Natural killer cell treated with Interleukin-12 subunit alpha and Interleukin-12 subunit beta and Interleukin-15 and Interleukin-18, amount 100 ng/mL, for 72 hours (primary cell): ENCODE measurements at places on chromosomes 3 and 15. TPM values are rescaled to one million over a fixed set of nuclear protein-coding genes. Genes with fewer than 3 reads are reported as not detected.

DNA sequence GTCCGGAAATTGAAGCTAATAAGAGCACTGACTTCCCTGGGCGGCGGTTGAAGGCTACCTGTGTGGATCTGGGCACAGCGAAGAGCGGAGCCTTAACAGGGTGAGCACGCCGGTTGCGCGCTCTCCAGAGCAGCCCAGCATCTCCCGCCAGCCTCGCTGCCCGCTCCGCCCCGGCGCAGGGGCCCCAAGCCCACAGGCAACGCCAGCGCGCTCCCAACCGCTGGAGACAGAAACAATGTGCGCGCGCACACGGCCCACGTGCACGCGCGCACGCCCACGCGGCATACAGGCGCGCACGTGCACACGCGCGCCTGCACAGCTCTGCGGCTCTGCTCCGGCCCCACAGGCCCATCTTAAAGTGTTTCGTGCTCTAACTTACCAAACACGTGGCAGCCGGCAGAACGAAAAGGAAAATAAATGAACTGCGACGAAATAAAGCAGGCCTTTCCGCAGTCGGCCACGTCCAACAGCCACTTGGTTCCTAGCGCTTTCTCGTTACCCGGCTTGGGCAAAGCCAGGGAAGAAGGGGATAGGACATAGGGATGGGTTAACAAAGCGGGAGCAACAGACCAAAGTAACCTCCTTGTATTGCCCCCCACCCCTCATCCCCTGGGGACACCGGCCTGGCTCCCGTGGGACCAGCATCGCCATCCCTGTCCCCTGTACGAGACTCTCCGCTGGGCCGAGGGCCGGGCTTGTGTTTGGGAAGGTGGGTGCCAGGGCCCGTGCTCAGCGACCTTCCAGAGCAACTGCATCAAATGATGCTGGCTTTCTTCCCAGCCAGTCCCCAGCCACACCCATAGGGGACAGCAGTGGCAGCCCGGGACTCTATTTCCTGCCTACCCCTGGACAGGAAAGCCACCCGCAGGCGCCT lies 203.7 kb downstream of the ABHD5 start:
- H3K4me1 ChIP-seq = no peaks in the 10 kb centered on the region
- no peak for DNase-seq
- H3K4me3 ChIP-seq = peak overlapping the region; percentile 19
- no peaks in the 10 kb centered on the region for H3K36me3 ChIP-seq
- no peak overlapping the region for H3K27ac ChIP-seq

The EPHA3 gene
- not detected for total RNA-seq

DNA sequence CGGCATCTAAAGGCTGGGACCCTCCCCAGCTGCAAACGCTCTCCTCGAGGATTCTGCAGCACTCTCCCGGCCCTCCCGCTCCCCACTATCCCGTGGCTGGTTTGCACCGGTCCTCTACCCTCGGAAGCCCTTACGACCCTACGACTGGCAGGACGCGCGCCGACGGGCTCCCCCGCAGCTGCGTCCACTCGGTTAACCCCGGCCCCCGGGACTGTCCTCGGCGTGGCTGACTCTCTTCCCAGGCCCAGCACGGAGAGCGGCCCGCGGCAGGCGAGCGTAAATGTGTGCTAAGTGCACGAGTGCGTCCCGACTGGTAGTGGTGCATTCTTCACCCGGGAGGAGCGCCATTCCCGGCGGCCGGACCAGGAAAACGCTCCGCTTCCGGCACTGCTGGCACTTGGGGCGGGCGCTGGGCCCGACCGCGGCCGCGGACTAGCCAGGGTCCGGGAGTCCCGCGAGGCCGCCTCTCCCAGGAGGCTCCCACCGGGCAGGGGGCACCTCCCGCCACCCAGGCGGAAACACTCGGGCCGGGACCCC lies 508 bp downstream of the GORASP1 start:
- no peak overlapping the region for H3K27ac ChIP-seq
- H3K27me3 ChIP-seq = peaks cover 15% of the 10 kb centered on the region
- no peaks in the 10 kb centered on the region for H3K36me3 ChIP-seq
- H3K4me1 ChIP-seq = peaks cover 36% of the 10 kb centered on the region
- DNase-seq = no peak
- H3K4me3 ChIP-seq = peak overlapping the region; percentile 75

- no peak overlapping the region for H3K4me3 ChIP-seq
- H3K4me1 ChIP-seq = no peaks in the 10 kb centered on the region
- no peaks in the 10 kb centered on the region for H3K36me3 ChIP-seq
- no peak overlapping the region for H3K27ac ChIP-seq
- DNase-seq = no peak
Measured at GRCh38 chr3:171890398-171890797, 47.2 kb downstream of the TMEM212 start.

DNA sequence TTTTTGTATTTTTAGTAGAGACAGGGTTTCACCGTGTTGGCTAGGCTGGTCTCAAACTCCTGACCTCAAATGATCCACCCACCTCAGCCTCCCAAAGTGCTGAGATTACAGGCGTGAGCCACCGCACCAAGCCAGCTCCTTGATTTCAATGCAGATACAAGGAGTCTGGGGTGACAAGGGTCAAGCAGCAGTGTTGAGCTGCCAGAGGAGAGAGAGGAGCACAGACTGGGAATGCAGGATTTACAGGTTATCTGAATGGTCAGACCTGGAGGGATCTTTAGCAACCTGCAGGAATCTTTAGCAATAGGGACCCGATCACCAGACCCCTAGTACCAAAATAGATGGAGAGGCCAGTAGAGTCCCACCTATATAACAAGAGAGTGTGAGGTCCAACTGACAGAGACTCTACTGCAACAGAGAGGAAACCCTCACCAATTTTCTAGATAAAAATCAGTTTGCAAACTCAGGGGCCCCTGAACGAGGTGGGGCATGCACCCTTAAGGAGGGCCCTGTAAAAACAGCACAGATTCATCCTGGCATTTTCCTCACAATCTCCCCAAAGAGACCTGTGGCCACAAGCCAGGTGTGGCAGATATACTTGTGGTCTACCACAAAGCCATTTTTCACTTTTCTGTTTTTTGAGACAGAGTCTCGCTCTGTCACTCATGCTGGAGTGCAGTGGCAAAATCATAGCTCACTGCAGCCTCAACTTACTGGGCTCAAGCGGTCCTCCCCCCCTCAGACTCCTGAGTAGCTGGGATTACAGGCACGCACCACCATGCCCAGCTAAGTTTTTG lies 10.7 kb upstream of the SHISA5 start:
- H3K36me3 ChIP-seq = no peaks in the 10 kb centered on the region
- no peak overlapping the region for H3K4me3 ChIP-seq
- H3K4me1 ChIP-seq = peaks cover 11% of the 10 kb centered on the region
- no peak for DNase-seq
- H3K27me3 ChIP-seq = no peaks in the 10 kb centered on the region
